ENCODE measurements at places on chromosomes 12 and 14.

DNA sequence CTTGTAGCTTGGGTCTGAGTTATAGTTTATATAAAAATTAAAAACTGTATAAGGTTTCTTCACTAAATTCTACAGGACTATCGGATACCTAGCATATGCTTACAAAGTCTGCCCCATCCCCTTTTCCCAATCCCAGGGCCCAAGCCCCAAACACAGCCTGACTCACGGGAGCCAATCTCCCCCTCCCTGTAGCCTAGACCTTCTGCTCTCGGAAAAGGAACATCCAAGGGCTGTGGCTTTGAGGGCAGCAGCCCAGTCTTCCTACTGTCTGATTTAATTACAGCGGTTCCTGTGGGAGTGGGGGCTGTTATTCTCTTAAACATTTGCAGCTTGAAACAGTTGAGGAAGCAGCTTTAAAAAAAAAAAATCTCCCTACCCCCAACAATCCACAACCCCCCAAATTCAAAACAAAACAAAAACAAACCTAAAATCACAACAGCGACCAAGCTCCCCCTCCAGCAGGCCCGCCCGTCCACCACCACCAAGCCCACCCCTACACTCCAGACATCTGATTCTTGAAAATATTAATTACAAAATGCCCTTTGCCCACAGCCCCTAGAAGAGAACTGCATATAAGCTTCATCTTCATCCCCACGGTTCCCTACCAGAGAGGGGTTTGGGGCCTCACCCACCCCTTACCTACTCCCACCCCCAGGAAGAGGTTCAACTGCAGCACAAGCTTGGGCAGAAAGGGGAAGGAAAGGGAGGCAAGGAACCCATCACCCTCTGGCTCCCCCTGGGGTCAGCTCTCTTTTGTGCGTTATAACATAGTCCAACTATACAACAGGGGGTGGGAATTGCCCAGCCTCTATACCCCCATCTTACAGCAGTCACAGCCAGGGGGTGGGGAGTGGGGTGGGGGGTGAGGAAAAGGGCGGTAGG, 1.1 kb upstream of the PRKAG1 start:
- no peak for DNase-seq

DNA sequence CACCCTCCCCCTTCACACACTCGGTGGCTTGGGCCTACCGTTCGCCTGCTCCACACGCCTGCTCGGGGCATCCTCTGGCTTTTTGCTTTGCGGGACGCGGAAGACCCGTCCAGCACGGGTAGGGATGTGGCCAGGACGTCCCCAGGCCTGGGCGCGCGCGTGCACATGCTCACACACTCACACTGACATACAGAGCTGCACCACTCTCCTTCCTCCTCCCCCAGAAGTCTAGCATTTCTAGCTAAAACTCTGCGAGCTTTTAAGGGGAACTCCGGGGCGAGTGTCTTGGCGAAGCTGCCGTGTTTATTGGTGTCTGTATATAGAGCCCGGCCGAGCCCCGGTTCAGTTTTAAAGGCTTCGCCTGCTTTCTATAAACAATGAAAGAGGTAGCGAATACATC, 5.0 kb downstream of the TBX5 start:
- DNase-seq = no peak

- DNase-seq = no peak
These were observed 115.4 kb downstream of the ETV6 start for GRCh38 chr12:11764837-11765236.

GRCh38 chr12:57456145-57456700, 1.1 kb downstream of the INHBE start:
- DNase-seq = no peak

DNA sequence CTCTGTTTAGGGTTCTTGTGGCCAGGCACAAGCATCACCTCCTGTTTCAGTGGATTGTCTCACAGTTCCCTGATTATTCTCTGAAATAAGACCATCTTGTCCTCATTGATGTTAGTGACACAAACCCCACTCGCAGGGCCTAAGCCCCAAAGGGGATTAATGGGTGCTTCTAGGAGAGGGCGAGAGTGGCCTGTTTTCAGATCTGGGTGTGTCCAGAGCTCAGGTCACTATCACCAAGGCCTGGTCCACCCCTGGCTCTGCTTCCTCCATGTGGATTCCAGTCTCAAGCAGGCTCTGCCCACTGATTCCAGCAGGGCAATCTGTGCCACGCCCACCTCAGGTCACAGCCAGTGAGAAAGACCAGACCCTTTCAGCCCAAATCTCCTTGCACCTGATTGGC, 361.9 kb downstream of the ADGRD1 start:
- no peak for DNase-seq

- no peak for DNase-seq
These were observed 954 bp upstream of the SLC39A2 start for GRCh38 chr14:20998139-20998538.

DNA sequence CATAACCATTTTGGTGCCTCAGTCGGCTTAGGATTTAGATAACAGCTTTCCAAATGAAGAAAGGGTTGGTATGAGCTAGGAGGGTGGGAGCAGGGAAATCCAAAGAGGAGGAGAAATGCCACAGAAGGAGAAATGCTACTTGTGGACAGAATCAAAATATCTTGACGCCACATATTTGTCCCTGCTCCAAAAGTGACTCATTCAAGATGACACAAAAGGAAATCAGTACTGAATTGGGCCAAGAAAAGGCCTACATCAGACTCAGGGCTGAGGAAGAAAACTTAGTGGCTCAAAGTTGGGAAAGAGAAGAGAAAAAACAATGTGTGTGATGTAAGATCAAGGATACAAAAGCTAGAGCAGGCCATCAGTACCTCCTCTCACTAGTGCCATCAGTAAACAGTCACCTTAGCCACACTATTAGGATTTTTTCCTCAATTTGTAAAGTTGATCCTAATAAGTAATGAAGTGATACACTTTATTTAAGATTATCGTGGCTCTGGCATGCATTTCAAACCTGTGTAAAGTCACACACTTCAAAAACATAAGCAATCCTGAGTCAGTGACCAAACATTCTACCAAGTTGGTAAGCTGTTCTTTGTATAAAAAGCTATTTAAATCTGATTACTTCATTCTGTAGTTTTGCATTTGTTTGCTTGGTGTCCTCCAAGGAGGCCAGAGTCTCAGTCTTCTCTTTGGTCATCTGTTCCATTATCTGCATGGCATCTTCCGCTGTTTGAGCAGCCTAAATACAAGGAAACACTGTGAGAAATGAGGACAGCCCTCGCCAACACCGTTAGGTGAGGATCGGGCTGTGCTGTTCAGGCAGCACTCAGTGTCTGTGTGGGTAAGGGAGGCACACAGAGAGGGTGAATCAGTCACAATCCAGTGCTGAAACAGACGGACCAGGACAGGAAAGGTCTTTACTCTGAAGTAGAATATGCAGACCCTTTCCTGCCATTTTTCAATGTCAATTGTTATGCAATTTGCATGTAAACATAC, 52.6 kb upstream of the VPS33A start:
- DNase-seq = no peak

GRCh38 chr12:4817880-4818279, 91.8 kb upstream of the KCNA1 start:
- no peak for DNase-seq

GRCh38 chr14:32366256-32366879, 37.3 kb downstream of the AKAP6 start:
- DNase-seq = no peak

DNA sequence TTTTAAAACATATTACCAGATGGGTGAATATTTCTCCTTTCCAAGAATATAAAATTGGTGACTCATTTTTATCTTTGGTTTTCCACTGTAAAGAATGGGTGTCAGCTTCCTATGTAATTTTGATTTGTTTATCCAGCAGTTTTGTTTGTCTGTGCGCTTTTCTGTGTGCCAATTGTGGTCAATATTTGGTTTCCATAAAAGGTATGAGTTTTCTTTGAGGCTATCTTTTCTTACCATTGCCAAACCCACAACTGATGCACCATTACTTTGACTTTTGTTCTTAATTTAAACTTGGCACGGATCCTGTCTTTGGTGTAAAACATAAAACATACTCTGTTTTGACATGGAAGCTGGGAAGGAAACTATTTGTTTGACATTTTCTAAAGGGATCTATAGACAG, 78.8 kb upstream of the NAV3 start:
- DNase-seq = no peak

- no peak for DNase-seq
These were observed 46.1 kb downstream of the CPM start for GRCh38 chr12:68886636-68887572.

GRCh38 chr12:74547249-74547648, 9.6 kb downstream of the ATXN7L3B start:
- DNase-seq = no peak

- DNase-seq = no peak
These were observed 338.7 kb downstream of the ACSS3 start for GRCh38 chr12:81416571-81416970.

- DNase-seq = no peak
These were observed 68.8 kb downstream of the LLPH start for GRCh38 chr12:66061557-66062289.

DNA sequence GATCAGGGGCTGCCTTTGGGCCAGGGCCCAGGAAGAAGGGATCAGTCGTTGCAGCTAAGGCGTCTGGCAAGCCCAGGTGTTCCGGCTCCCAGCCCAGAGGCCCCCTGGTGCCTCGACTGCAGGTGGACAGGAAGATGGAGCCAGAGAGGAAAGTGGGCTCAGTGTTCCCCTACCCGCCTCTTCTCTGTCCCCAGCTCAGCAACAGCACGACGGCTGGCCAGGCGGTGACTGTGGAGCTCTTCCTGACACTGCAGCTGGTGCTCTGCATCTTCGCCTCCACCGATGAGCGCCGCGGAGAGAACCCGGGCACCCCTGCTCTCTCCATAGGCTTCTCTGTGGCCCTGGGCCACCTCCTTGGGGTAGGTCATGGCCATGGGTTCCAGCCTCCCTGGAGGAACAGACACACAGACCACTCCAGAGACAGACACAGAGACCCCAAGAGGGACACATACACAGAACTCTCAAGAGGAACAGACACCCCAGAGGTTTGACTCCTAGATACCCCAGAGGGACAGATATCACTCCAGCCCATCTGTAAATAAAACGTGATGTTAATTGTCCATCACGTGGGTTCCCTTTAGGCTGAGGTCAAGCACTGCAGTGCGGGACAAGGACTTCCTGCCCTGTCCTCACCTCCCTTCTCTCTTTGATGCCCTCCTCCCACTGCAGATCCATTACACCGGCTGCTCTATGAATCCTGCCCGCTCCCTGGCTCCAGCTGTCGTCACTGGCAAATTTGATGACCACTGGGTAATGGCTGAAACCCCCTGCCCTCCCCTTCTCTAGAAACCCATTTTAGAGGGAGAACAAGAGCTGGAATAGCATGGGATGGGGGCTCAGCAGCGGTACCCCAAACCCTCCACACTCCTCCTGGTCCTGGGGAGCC, 3.7 kb downstream of the AQP2 start:
- DNase-seq = no peak

GRCh38 chr12:110270125-110270962, 10.7 kb upstream of the ATP2A2 start:
- DNase-seq = no peak

DNA sequence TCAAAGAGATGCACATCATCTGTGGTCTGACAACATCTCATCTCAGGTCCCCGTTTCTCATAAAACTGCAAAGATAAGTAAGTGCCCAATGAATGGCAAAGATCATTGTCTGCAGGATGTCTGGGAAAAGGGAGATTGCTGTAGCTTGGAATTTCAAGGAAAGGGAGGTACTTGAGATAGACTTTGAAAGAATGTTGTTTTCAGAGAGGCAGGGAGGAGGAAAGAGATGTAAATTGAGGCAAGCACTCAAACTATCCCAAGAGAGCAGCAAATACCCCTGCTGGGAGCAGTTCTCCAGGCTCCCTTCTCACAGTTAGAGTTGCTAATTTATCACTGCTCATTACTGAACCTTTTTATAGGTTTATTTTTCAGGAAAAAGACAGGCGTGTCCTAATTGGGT, 107.1 kb downstream of the MYRFL start:
- DNase-seq = no peak

DNA sequence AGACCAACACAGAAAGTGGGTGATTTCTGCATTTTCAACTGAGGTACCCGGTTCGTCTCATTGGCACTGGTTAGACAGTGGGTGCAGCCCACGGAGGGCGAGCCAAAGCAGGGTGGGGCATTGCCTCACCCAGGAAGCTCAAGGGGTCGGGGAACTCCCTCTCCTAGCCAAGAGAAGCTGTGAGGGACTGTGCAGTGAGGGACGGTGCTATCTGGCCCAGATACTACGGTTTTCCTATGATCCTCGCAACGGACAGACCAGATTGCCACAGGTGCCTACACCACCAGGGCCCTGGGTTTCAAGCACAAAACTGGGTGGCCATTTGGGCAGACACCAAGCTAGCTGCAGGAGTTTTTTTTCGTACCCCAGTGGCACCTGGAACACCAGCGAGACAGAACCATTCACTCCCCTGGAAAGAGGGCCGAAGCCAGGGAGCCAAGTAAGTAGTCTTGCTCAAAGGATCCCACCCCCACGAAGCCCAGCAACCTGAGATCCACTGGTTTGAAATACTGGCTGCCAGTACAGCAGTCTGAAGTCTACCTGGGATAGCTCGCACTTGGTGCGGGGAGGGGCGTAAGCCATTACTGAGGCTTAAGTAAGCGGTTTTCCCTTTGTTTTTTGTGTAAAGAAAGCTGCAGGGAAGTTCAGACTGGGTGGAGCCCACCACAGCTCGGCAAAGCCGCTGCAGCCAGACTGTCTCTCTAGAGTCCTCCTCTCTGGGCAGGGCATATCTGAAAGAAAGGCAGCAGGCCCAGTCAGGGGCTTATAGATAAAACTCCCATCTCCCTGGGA, 25.5 kb upstream of the NAA30 start:
- DNase-seq = no peak

DNA sequence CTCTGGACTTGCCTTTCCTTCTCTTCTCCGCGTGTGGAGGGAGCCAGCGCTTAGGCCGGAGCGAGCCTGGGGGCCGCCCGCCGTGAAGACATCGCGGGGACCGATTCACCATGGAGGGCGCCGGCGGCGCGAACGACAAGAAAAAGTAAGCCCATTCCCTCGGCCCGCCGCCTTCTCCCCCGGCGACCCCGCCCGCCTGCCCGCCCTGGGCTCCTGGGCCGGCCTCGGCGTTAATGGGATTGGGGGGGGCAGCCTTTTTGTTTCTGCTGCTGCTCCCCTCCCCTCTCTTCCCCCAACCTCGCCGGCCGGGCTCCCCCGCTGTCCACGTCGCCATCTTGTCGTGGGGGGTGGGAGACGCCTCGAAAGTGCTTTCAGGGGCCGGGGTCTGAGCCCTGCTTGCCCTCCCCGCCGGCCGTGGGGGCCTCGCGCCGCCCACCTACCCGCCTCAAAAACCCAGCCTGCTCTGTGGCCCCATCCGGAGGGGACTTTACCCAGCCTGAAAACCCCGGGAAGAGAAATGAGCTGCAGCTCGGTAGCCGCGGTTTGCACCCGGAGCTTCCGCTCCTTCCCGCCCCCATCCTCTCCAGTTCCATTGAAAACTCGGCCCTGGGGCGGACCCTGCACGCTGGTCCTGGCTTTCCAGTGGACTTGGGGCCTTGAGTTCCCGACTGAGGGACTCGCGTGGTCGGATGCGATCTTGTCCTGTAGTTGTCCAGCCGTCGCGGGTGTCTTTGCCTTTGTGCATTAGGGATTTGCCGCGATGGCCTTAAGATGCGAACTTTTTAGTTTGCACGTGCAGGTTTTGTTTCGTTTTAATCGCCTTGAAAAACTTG, 598 bp downstream of the HIF1A start:
- DNase-seq = no peak

GRCh38 chr12:72024613-72025012, 86.0 kb downstream of the TPH2 start:
- no peak for DNase-seq
